Vagina (tissue), 2 donors: ENCODE measurements at places on chromosomes 5 and 9. TPM values are rescaled to one million over a fixed set of nuclear protein-coding genes. Genes with fewer than 3 reads are reported as not detected.

The FGFR4 gene
- total RNA-seq = 12.0 TPM

GRCh38 chr5:181220178-181220515 lies 2.9 kb upstream of the TRIM41 start:
- DNase-seq = no peak

The ACTBL2 gene
- total RNA-seq = not detected

GRCh38 chr5:114206640-114207039 lies 155.2 kb upstream of the KCNN2 start:
- no peak for DNase-seq
